Endothelial cell of umbilical vein (primary cell): ENCODE measurements at places on chromosomes 1 and 21. TPM values are rescaled to one million over a fixed set of nuclear protein-coding genes. Genes with fewer than 3 reads are reported as not detected.
A peak's percentile ranks its signal among the peaks of the same experiment; 100 is the strongest.

The KCNE1 gene
- polyA plus RNA-seq = 0.08 and 0.10 TPM in 2 replicates

GRCh38 chr1:6962478-6962995, 177.3 kb downstream of the CAMTA1 start:
- DNase-seq = peak; percentile 3

DNA sequence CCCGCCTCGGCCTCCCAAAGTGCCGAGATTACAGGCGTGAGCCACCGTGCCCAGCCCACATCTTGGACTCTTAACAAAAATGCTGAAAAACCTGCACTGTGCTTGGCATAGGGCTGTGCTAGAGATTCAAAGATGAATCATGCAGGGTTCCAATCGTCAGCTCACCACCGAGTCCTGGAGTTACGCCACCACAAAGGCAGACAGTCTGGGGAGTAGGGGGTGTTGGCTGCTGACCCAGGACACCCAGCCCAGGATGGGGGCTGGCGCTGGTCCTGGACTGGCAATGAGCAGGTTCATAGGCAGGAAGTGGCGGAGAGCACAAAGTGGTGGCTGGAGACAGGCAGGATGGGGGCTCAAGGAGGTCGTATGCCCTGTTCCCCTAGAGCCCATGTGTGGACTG, 16.0 kb downstream of the PSRC1 start:
- no peak for DNase-seq

The CYP4Z1 gene
- 0.03 TPM in 1 of 2 replicates, not detected in the other for polyA plus RNA-seq

The ESRRG gene
- not detected in 2 replicates for polyA plus RNA-seq

DNA sequence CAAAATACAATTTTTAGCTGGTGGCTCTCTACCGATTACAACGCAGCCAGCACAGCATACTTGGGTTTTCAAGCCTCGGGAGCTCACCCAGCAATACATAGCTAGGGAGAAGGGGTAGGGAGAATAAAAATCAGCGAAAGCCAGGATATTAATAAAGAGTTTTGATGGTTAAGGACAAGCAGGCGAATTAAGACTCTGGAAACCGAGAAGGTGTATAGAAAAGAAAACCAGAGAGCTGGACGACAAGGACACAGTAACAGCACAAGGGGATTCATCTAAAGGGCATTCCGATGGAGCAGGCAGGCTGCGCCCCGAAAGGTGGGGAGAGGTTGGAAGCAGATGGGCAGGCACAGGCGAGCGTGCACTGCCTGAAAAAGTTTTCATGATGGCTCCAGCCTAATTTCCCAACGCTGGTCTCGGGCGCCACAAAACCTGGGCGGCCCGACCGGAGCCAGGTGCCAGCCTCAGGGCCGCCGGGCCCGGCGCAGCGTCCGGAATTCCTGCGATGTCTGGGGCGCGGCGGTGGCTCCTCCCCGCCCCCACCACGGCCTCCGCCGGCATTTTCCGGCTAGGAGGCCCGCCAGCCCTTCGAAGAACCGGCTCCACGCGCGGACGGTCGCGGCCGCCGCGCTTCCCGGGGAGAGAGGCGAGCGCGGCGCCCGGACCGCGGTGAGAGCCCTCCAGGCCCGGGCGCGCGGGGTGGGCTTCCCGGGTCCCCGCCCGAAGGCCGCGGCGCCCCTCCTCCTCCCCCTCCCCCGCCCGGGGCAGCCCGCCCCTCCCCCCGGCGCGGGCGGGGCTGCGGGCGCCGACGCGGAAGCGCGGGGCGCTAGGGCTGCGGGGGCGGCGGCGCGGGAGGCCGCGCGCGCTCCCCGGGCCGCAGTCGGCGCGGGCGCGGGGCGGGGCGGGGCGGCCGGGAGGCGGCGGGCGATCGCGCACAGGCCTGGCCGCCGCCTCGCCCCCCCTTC, 774 bp upstream of the DYRK1A start:
- DNase-seq = peak; percentile 70

DNA sequence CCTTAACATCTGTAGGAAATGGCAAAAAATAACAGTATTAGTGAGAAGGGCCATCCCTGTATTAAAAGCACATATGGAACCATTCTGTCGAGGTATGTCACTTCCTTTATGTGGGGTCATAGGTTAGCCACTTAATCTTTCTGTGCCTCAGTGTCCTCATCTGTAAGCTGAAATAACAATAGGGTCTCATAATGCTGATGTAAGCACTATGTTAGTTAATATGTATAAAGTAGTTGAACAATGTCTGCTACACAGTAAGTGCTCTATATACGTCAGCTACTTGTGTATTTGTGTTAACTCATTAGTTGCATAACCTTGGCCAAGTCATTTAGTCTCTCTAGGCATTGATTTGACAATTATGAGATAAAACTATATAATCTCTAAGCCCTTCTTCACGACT, 11.8 kb downstream of the PLPPR5 start:
- no peak for DNase-seq

GRCh38 chr1:156865865-156866248, 5.2 kb downstream of the NTRK1 start:
- DNase-seq = no peak

The KCNN3 gene
- 0.41 and 0.91 TPM in 2 replicates for polyA plus RNA-seq
